ENCODE measurements at places on chromosomes 5 and 9. TPM values are rescaled to one million over a fixed set of nuclear protein-coding genes. Genes with fewer than 3 reads are reported as not detected.

Gene PIP5KL1
- 4.0 TPM for total RNA-seq

Gene ANKRD33B
- 3.5 TPM for total RNA-seq

Gene MEF2C
- 73.4 TPM for total RNA-seq

Gene TMEFF1
- not detected for total RNA-seq

Gene TMEM250
- 28.1 TPM for total RNA-seq

Gene LARP1
- 150 TPM for total RNA-seq

Gene SPINK7
- total RNA-seq: not detected

Gene FRMD3
- 9.1 TPM for total RNA-seq

Gene PRRT1B
- not detected for total RNA-seq

Gene FBP2
- total RNA-seq: not detected

Gene ALDH7A1
- total RNA-seq: 103 TPM

Gene ZNG1A
- total RNA-seq: 34.3 TPM

Gene SPATA31A3
- not detected for total RNA-seq

Gene SH3RF2
- total RNA-seq: 0.48 TPM

Gene MYMK
- not detected for total RNA-seq

Gene SLC46A2
- total RNA-seq: not detected

Gene ITGA1
- 17.1 TPM for total RNA-seq

Gene GADD45G
- 126 TPM for total RNA-seq

Gene SV2C
- total RNA-seq: 1.3 TPM

Gene NMUR2
- total RNA-seq: not detected

Gene GABBR2
- total RNA-seq: 0.05 TPM
